Ovary (tissue), 10 donors: ENCODE measurements at places on chromosomes 1 and 21. TPM values are rescaled to one million over a fixed set of nuclear protein-coding genes. Genes with fewer than 3 reads are reported as not detected.

DNA sequence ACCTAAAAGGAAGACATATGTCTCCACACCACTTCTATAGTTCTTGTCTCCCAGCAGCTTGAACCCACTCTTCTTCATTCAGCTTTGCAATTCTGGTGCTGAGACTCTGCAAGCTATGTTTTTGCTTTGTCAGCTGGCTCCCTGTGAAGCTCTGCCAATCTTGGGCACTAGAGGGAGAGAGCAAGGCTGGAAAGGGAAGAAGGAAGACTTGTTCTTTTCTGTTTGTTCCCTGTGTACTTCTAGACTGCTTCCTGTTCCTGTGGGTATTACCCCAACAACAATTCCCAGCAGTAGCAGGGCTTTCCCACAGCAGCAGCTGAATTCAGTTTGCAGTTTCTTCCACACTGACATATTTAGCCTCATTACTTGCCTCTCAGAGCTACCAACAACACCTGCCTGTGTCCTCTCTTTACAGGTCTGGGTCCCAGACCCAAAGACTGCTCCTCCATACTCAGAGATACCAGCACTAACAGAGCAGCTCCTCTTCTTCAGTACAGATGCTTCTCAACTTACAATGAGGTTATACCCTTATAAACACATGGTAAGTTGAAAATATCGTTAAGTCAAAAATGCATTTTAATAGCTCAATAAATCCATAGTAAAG is 275.2 kb upstream of the NEGR1 start:
- no peaks in the 10 kb centered on the region for H3K27me3 ChIP-seq
- no peaks in the 10 kb centered on the region for H3K36me3 ChIP-seq
- no peak for DNase-seq
- no peaks in the 10 kb centered on the region for H3K4me1 ChIP-seq
- no peak overlapping the region for H3K4me3 ChIP-seq

- no peaks in the 10 kb centered on the region for H3K27me3 ChIP-seq
- H3K4me3 ChIP-seq, result no peak overlapping the region
- DNase-seq, result no peak
- H3K27ac ChIP-seq, result no peak overlapping the region
- H3K4me1 ChIP-seq, result no peaks in the 10 kb centered on the region
These were observed 729.5 kb upstream of the ADGRL2 start for GRCh38 chr1:81071072-81071858.

DNA sequence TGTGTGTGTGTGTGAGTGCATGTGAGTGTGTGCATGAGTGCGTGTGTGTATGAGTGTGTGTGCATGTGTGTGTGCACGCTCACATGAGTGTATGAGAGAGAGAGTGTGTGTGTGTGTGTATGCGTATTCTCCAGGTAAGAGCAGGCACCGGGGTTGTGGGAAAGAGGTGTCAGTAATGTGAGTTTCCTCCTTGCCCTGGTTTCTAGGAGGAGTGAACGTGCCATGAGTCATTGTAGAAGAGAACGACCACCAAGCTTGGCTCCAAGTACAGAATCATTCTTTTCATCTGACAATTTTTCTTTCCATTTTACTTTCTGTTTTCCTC is 79.1 kb downstream of the POFUT2 start:
- H3K27me3 ChIP-seq, result no peaks in the 10 kb centered on the region
- no peak overlapping the region for H3K27ac ChIP-seq
- H3K4me3 ChIP-seq, result no peak overlapping the region
- H3K36me3 ChIP-seq, result no peaks in the 10 kb centered on the region
- no peaks in the 10 kb centered on the region for H3K4me1 ChIP-seq
- DNase-seq, result no peak

GRCh38 chr1:89525169-89525855 is 683 bp downstream of the LRRC8B start:
- peak overlapping the region; percentile 46 for H3K4me3 ChIP-seq
- H3K27ac ChIP-seq, result peak overlapping the region; percentile 73
- no peaks in the 10 kb centered on the region for H3K27me3 ChIP-seq
- no peaks in the 10 kb centered on the region for H3K36me3 ChIP-seq

GRCh38 chr1:2784854-2785630 is 16.5 kb downstream of the TTC34 start:
- DNase-seq, result no peak
- H3K4me1 ChIP-seq, result no peaks in the 10 kb centered on the region
- H3K27ac ChIP-seq, result no peak overlapping the region
- H3K4me3 ChIP-seq, result no peak overlapping the region
- no peaks in the 10 kb centered on the region for H3K36me3 ChIP-seq

MAP3K21 gene
- total RNA-seq, result 1.7 TPM

DNA sequence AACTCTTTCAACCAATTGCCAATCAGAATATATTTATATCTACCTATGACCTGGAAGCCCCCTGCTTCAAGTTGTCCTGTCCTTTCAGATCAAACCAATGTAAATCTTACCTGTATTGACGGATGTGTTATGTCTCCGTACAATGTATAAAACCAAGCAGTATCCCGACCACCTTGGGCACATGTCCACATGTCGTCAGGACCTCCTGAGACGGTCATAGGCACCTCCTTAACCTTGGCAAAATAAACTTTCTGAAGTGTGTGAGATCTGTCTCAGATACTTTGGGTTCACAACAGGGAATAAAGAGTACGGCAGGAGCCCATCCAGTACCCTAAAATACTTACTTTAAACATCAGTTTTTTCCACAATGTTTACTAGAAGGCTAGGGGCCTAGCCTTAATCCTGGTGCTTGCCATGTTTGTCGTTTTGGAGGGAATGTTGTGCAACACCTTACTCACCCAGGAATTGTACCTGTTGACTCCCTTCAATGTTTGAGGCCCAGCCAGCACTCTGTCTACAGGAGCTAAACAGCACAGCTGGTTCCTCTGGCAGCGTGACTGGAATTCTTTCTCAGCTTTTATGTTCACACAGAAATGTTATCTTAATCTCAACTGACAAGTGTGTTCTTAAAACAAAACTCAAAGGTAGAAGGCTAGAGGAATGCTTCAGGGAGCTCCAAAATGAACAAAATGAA is 90.8 kb upstream of the USP25 start:
- H3K4me1 ChIP-seq, result no peaks in the 10 kb centered on the region
- H3K36me3 ChIP-seq, result no peaks in the 10 kb centered on the region
- H3K27ac ChIP-seq, result no peak overlapping the region
- no peaks in the 10 kb centered on the region for H3K27me3 ChIP-seq
- DNase-seq, result peak; percentile 9
- H3K4me3 ChIP-seq, result no peak overlapping the region

DNA sequence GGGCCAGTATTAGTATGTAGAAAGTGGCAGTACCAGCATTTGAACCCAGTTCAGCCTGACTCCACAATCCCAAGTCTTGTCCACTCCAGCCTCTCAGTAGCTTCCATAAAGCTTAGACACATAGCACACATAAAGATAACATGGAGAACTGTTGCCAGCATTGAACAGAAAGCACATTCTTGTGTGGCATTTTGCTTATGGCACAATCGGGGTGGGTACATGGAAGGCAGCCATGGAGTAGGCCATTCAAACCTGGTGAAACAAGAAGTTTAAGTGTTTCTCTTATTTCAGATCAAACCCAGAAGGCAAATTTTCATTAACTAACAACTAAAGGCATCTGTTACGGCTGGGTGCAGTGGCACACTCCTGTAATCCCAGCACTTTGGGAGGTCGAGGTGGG is 102.7 kb downstream of the HIVEP3 start:
- H3K27me3 ChIP-seq, result no peaks in the 10 kb centered on the region
- DNase-seq, result no peak
- no peak overlapping the region for H3K4me3 ChIP-seq

- H3K27me3 ChIP-seq, result no peaks in the 10 kb centered on the region
- H3K4me1 ChIP-seq, result peaks cover 2% of the 10 kb centered on the region
- no peaks in the 10 kb centered on the region for H3K36me3 ChIP-seq
- DNase-seq, result no peak
- H3K4me3 ChIP-seq, result no peak overlapping the region
These were observed 66.0 kb downstream of the WLS start for GRCh38 chr1:68166348-68166747.

ZNF644 gene
- 54.9 TPM for total RNA-seq

DENND4B gene
- 59.1 TPM for total RNA-seq

- peaks cover 20% of the 10 kb centered on the region for H3K4me1 ChIP-seq
- no peaks in the 10 kb centered on the region for H3K27me3 ChIP-seq
- no peaks in the 10 kb centered on the region for H3K36me3 ChIP-seq
These were observed 106.7 kb downstream of the SLC45A1 start for GRCh38 chr1:8424539-8425116.

DNA sequence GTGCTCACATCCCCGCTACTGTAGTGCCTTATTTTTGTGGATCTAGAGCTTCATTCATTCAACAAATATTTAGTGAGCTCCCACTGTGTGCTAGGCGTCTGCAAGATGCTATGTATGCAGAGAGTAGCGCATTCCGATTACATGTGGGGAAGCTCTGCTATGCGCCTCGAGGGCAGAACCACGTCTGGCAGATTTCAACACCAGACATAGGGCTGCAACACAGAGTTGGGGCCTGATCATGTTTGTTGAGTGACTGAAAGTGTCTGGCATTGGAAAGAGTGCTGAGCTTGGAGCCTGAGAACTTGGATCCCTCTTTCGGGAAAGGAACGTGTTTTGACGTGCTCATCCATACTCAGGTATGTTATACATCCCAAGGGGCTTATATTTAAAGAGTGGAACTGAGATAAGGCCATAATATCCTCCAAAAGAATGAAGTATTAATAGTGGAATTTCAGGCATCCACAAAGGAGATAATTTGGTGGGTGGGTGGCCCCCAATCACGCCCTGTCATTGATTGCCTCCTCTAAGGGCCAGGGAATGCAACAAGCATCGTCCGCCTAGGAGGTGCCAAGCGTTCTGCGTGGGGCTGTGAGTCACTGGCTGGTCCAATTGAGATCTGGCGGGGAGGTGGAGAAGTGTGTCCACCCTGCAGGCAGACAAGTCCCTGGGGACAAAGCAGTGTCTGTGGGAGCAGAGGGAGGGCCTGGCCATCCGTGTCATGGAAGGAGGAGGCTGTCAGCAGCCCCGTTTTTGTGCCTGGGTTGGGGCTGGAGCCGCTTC is 62.8 kb upstream of the ZBTB40 start:
- no peaks in the 10 kb centered on the region for H3K27me3 ChIP-seq
- DNase-seq, result no peak
- H3K36me3 ChIP-seq, result no peaks in the 10 kb centered on the region
- H3K4me3 ChIP-seq, result no peak overlapping the region

DNA sequence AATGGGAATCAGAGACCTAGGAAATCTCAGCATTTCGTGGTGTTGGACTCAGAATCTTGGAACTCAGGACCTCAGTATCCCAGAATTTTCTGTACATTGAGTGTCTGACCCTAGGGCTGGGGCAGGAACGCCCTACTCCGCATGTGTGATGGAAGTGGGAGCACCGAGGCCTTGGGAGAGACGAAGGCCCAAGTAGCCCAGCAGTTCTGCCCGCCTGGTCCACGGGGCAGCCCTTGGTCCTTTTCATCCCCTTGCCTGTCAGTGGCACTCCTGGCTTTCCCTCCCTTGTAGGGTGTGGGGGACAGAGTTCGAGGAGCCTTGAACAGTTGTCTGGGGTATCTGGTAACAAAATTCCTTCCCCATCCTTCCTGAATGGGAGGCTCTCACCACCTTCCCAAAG is 10.2 kb downstream of the A3GALT2 start:
- peaks cover 8% of the 10 kb centered on the region for H3K4me1 ChIP-seq
- no peak overlapping the region for H3K4me3 ChIP-seq
- no peaks in the 10 kb centered on the region for H3K27me3 ChIP-seq
- H3K36me3 ChIP-seq, result no peaks in the 10 kb centered on the region
- no peak overlapping the region for H3K27ac ChIP-seq

DNA sequence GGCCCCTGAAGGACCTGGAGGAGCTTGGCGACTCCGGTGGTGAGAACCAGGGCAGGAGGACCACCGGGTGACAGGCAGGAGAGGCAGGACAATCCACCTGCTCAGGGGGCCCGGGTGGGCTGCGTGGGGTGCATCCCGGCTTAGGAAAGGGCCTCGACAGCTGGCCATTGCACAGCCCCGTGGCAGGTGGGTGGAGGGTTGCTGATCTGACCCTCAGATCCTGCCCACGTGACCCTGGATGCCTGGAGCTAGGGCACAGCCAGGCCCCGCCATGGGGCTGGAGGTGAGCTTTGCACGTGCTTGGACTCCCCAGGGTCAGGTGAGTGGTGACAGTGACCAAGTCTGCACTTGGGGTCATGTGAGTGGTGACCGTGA is 35.5 kb upstream of the SLC19A1 start:
- DNase-seq, result no peak
- no peaks in the 10 kb centered on the region for H3K36me3 ChIP-seq
- no peaks in the 10 kb centered on the region for H3K27me3 ChIP-seq
- H3K27ac ChIP-seq, result no peak overlapping the region
- no peak overlapping the region for H3K4me3 ChIP-seq

DNA sequence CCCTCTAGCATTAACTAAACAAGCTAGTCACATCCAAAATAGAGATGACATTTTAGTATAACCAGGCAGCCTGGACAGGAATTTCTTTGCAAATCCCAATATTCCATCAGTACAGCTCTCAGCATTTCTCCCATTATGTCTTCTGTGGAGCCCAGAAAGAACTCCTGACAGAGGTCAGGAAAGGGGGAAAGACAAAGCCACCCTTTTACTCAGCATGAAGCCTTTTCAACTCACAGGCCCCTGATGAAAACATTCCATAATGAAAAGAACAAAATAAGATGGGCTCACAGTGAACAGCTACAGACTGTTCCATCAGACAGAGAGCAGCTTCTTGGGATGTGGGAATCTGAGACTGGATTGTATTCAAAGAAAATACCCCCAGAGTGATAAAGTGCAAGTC is 80.6 kb downstream of the TEX35 start:
- H3K27ac ChIP-seq, result no peak overlapping the region
- no peak overlapping the region for H3K4me3 ChIP-seq
- H3K4me1 ChIP-seq, result peaks cover 4% of the 10 kb centered on the region
- no peak for DNase-seq
- no peaks in the 10 kb centered on the region for H3K36me3 ChIP-seq
- H3K27me3 ChIP-seq, result no peaks in the 10 kb centered on the region

DNA sequence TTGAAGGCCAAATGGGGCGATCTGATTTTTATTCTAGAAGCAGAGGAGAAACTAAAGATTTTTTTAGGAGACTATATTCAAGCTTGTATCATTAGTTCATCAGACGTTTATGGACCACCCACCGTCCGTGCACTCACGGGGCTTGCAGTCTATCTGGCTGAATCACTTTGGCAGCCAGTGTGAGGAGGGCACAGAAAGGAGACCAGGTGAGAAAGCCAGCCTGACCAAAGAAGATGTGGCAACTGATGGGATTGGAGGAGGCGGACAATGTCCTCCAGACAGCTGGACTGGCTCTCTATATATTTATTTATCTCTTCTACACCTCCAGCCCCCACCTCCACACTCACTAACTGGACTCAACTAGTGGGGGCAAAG is 822 bp upstream of the ELOVL1 start:
- no peaks in the 10 kb centered on the region for H3K27me3 ChIP-seq
- H3K36me3 ChIP-seq, result no peaks in the 10 kb centered on the region
- DNase-seq, result no peak
- H3K4me1 ChIP-seq, result peaks cover 11% of the 10 kb centered on the region
- H3K27ac ChIP-seq, result peak overlapping the region; percentile 17
- H3K4me3 ChIP-seq, result peak overlapping the region; percentile 53

GRCh38 chr1:1178794-1179331 is 5.2 kb downstream of the TTLL10 start:
- H3K27ac ChIP-seq, result no peak overlapping the region
- H3K27me3 ChIP-seq, result no peaks in the 10 kb centered on the region
- no peaks in the 10 kb centered on the region for H3K4me1 ChIP-seq
